Stimulated activated CD4-positive, alpha-beta T cell treated with anti-CD3 and anti-CD28 coated beads, TNF-alpha, amount 100 ng/mL, for 1 hour (primary cell): ENCODE measurements at places on chromosomes 16 and 17.
A peak's percentile ranks its signal among the peaks of the same experiment; 100 is the strongest.

GRCh38 chr17:2075336-2076086 is 20.6 kb downstream of the HIC1 start:
- no peak for DNase-seq

GRCh38 chr16:51713502-51713901 is 562.4 kb upstream of the SALL1 start:
- DNase-seq: no peak

- no peak for DNase-seq
Observed at GRCh38 chr17:60792250-60792898, 114.7 kb downstream of the BCAS3 start.

GRCh38 chr17:75412455-75413317 is 7.2 kb upstream of the GRB2 start:
- DNase-seq: no peak

DNA sequence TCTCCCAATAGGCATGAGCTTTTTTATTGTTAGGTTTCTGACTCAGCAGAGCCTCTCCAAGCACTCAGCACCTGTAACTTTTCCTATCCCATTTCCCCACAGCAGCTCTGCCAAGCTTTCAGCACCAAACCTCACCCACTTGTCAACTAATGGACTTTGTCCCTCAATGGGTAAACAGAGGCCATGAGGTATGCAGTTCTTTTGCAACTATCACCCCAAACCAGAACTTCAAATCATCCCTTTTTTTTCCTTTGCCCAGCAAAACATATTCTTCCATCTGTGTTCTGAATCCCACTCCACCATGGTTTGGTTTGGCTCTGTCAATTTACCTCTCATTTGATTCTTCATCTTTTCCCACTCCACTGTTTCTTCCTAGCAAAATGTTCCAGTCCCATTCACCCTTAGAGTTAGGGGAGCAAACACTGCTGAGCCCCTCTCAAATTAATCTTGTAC is 58.1 kb downstream of the TOX3 start:
- DNase-seq: no peak

GRCh38 chr17:57114085-57114673 is 29.1 kb downstream of the AKAP1 start:
- peak; percentile 28 for DNase-seq

- no peak for DNase-seq
Observed at GRCh38 chr17:19424934-19425868, 14.2 kb downstream of the RNF112 start.

DNA sequence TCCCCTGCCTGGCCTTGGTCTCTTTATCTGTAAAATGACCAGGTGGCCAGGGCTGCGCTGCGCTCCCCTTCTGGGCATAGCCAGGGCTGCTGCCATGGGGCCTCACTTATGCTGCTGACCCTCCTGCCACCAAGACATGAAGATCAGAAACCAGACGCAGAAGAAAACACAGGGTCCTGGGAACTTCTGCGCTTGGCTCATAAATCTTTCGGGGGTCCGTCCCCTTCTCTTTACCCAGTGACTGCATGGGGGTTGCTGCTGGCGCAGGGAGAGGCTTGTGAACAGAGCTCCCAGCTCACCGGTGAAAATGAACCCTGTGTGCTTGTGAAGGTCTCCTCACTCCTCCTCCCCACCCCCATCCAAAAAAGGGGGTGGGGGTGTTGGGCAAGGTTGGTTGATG is 5.7 kb upstream of the FOXL1 start:
- no peak for DNase-seq

GRCh38 chr16:70805787-70806186 is 4.8 kb upstream of the VAC14 start:
- no peak for DNase-seq

- no peak for DNase-seq
Observed at GRCh38 chr16:66569131-66569530, 2.9 kb downstream of the CMTM1 start.
